ENCODE measurements at places on chromosomes 7 and 10. TPM values are rescaled to one million over a fixed set of nuclear protein-coding genes. Genes with fewer than 3 reads are reported as not detected.

GRCh38 chr10:102111276-102111675 is 8.9 kb downstream of the LDB1 start:
- H3K36me3 ChIP-seq: peaks cover 10% of the 10 kb centered on the region
- H3K4me1 ChIP-seq: peaks cover 33% of the 10 kb centered on the region
- H3K4me3 ChIP-seq: no peak overlapping the region
- H3K27me3 ChIP-seq: no peaks in the 10 kb centered on the region
- no peak for DNase-seq

DNA sequence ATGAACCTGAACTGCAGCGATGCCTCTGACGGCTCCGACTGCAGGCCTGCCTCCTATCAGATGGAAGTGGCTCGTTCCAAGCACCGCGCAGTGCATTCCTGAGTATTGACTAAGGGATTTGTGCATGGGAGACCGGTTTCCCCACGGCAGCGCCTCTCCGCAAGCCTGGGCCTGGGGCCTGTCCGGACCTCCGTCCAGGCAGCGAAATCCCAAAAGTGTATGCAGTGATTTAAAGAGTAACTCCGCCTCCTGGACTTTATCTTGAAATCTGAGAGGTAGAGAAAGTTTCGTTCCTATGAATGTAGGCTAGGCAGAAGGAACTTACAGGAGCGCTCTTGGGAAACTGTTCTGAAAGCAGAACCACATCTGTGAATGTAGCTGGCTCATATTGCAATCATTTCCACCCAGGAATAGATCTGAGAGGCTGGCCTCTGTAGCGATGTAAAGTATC is 106.2 kb upstream of the CELF2 start:
- no peak overlapping the region for H3K4me3 ChIP-seq
- no peaks in the 10 kb centered on the region for H3K4me1 ChIP-seq
- H3K36me3 ChIP-seq: no peaks in the 10 kb centered on the region
- H3K27ac ChIP-seq: no peak overlapping the region
- peak; percentile 46 for DNase-seq
- no peaks in the 10 kb centered on the region for H3K27me3 ChIP-seq

DNA sequence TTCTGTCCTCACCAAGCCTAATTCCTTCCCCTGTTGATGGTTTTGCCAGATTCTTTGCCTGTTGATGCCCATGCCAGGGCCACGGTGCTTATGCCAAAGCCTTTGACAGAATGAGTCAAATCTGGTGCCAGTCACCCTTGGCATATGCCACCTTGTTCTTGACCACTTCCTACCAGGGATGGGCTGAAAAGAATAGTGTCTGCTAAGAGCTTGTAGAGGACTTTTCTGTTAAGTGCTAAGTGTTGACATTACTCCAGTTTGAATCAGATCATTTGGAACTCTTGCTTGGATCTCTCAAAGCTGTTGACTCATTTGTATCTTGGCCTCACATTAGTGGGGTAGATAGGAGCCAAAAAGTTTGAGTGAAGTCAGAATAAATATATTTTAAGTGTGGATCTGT is 661.2 kb downstream of the AUTS2 start:
- no peak overlapping the region for H3K27ac ChIP-seq
- no peaks in the 10 kb centered on the region for H3K36me3 ChIP-seq
- DNase-seq: no peak
- no peak overlapping the region for H3K4me3 ChIP-seq
- H3K4me1 ChIP-seq: no peaks in the 10 kb centered on the region

DNA sequence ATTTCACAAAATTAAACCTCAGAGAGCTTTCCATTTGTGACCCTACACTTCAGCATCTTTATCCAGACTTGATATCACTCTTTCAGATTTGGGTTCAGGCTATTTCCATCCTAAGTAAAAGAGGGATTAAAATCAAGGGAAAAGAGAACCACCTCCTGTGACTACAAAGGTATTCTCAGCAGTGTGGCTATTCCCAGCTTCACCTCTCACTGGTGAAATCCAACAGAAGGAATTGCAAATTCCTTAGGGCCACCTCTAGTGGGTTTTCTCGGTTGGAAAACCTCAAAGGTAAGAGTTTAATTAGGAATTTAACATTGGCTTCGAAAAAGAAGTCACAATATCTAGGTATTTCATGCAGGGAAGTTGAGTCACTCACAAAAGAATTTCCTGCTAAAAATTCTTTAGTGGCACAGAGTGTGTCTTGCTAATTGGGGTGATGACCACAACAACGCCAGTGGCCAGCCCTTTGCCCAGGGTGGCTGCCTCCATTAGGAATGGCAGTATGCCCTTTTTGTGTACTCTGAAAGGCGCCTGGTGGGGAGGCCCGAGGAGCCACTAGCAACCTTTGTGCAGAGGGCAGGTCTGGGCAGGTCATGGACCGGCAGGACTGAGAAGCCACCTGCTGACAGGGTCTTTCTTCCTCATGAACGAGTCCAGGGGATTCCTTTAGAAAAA is 52.2 kb downstream of the SEM1 start:
- no peak for DNase-seq
- H3K4me3 ChIP-seq: no peak overlapping the region
- H3K27ac ChIP-seq: no peak overlapping the region
- H3K36me3 ChIP-seq: no peaks in the 10 kb centered on the region
- no peaks in the 10 kb centered on the region for H3K4me1 ChIP-seq

GRCh38 chr10:1561731-1562337 is 175.5 kb downstream of the ADARB2 start:
- H3K36me3 ChIP-seq: no peaks in the 10 kb centered on the region
- no peaks in the 10 kb centered on the region for H3K27me3 ChIP-seq
- H3K27ac ChIP-seq: no peak overlapping the region
- no peaks in the 10 kb centered on the region for H3K4me1 ChIP-seq
- no peak overlapping the region for H3K4me3 ChIP-seq
- no peak for DNase-seq

DNA sequence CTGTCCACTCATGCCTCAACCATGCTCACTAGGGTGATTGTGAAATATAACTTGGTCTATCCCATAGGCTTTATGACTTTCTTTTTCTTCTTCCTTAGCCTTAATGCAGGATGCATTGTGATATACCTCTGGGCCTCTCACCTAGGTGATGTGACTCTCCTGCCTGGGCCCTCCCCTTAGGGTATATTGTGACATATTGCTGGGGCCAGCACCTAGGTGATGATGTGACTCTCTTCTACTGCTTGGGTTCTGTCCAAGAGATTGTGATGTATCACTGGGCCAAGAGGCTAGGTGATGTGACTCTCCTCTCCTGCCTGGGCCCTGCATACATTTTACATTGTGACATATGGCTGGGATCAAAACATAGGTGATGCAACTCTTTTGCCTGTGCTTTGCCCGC is 14.7 kb upstream of the ZNF107 start:
- no peaks in the 10 kb centered on the region for H3K27me3 ChIP-seq
- no peaks in the 10 kb centered on the region for H3K4me1 ChIP-seq
- no peak for DNase-seq

DNA sequence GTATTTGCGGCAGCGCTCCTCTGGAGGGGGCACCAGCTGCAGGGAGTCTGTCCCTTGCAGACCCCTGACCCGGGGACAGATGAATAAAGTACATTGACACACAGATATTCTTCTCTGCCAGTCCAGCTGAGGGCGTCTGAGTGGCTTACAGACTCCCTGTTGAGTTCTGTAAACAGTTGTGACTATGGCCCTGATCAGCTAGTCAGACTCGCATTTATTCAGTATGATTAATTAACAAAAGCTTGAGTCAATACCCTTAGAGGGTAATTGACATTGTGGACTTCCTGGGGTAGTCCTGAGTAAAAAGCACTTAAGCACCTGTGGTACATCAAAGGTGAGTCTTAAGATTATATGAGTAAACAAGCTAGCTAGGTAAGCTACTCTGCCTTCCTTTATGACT is 21.0 kb downstream of the ANKRD30A start:
- H3K27ac ChIP-seq: no peak overlapping the region
- no peak for DNase-seq
- H3K4me3 ChIP-seq: no peak overlapping the region
- H3K27me3 ChIP-seq: no peaks in the 10 kb centered on the region
- H3K4me1 ChIP-seq: no peaks in the 10 kb centered on the region

DNA sequence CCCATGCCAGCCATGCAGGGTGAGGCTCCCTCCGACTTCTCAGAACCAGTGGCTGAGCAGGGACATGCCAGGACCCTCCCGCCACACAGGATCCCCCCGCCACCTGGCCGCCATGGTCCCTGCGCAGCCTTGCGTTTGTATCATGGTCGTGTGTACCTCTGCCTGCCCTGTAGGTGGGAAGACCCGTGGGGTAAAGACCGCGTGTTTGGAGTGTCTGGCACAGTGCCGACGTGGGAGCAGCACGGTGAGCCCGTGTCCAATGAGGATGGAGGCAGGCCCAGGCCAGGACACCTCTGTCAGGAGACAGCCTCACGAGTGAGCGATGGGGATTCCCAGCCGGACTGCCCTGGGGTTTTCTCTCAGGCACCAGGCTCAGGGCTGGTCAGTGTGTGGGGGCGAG is 31.9 kb downstream of the NKX6-2 start:
- no peak for DNase-seq
- no peak overlapping the region for H3K27ac ChIP-seq
- no peaks in the 10 kb centered on the region for H3K27me3 ChIP-seq
- no peak overlapping the region for H3K4me3 ChIP-seq

DNA sequence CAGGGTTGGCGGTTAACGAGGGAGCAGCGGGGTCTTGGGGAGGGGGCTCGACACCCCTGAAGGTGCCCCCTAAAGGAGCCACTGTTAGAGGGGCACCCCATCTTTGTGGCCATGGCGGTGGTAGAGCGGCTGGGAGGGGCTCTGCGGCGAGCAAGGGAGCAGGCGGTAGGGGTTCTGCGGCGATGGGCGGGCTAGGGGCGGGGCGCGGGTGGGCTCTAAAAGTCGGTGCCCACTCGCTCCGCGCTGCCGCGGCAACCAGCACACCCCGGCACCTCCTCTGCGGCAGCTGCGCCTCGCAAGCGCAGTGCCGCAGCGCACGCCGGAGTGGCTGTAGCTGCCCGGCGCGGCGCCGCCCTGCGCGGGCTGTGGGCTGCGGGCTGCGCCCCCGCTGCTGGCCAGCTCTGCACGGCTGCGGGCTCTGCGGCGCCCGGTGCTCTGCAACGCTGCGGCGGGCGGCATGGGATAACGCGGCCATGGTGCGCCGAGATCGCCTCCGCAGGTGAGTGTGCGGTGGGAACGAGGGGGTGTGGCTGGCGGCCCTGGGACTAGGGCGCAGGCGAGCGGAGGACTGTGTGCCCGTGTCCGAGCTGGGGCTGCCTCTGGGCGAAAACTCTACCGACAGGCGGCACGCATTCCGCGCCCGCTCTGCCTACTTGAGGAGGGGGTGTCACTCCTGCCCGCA is at the start of gene MEST:
Gene MEST (plus strand): TSS at position 245 of the 682 bp plus-strand sequence. CDS start 229 bp downstream, at position 474.
- peak; percentile 54 for DNase-seq
- H3K27me3 ChIP-seq: no peaks in the 10 kb centered on the region
- no peak within 1 kb of the TSS for H3K4me3 ChIP-seq
- H3K27ac ChIP-seq: peak within 1 kb of the TSS; percentile 5
- H3K36me3 ChIP-seq: peaks cover 1% of the 10 kb centered on the region
- H3K4me1 ChIP-seq: peaks cover 65% of the 10 kb centered on the region

DNA sequence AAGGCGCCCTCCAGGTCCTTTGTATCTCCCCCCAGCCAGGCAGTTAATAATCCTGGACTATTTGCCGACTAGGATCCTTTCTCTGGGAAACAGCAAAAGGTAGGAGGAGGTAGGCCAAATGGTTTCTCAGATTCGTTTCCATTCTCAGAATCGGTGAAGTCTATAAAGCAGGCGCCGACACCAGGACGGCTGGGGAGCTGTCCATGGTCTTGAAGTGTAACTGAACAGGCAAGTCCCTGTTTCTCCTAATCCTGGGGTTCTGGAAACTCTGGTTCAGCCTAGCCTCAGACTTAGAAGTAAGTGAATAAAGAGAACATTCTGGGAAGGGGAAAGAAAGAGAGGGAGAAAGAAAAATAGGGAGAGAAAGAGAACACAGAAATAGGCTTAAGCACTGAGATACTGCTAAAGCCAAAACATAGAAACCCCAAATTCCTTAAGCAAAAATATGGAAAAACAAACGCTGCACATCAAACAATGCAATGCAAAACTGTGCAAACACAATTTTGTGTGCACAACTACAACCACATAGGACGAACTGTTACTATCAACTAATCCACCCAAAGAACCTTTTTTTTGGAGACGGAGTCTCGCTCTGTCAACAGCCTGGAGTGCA is 11.1 kb upstream of the INA start:
- no peak overlapping the region for H3K4me3 ChIP-seq
- no peaks in the 10 kb centered on the region for H3K36me3 ChIP-seq
- no peaks in the 10 kb centered on the region for H3K4me1 ChIP-seq
- no peak overlapping the region for H3K27ac ChIP-seq
- H3K27me3 ChIP-seq: no peaks in the 10 kb centered on the region

GRCh38 chr7:96297876-96298275 is 24.0 kb downstream of the SLC25A13 start:
- no peaks in the 10 kb centered on the region for H3K36me3 ChIP-seq
- no peak overlapping the region for H3K27ac ChIP-seq
- H3K27me3 ChIP-seq: no peaks in the 10 kb centered on the region
- peaks cover 18% of the 10 kb centered on the region for H3K4me1 ChIP-seq
- H3K4me3 ChIP-seq: no peak overlapping the region
- DNase-seq: no peak

GRCh38 chr7:50262916-50263690 is 41.4 kb upstream of the IKZF1 start:
- no peaks in the 10 kb centered on the region for H3K36me3 ChIP-seq
- no peaks in the 10 kb centered on the region for H3K27me3 ChIP-seq
- no peak for DNase-seq
- no peaks in the 10 kb centered on the region for H3K4me1 ChIP-seq
- H3K4me3 ChIP-seq: no peak overlapping the region

- peaks cover 2% of the 10 kb centered on the region for H3K36me3 ChIP-seq
- no peak overlapping the region for H3K27ac ChIP-seq
- no peaks in the 10 kb centered on the region for H3K27me3 ChIP-seq
- peaks cover 15% of the 10 kb centered on the region for H3K4me1 ChIP-seq
- no peak for DNase-seq
Measured at GRCh38 chr7:5629941-5630340, 151.5 kb downstream of the RNF216 start.

GRCh38 chr10:30755441-30755953 is 125.9 kb upstream of the LYZL2 start:
- no peaks in the 10 kb centered on the region for H3K27me3 ChIP-seq
- H3K4me3 ChIP-seq: no peak overlapping the region
- no peak for DNase-seq
- H3K4me1 ChIP-seq: no peaks in the 10 kb centered on the region
- no peak overlapping the region for H3K27ac ChIP-seq

Gene ARID5B
- 17.1 TPM for total RNA-seq

Gene TRIL
- 1.3 TPM for total RNA-seq

Gene FANK1
- total RNA-seq: 1.0 TPM

Gene PRKAR2B
- 44.2 TPM for total RNA-seq

Gene RAB19
- 12.9 TPM for total RNA-seq

Gene HKDC1
- total RNA-seq: 6.7 TPM

Gene ADD3
- total RNA-seq: 37.9 TPM

Gene METTL27
- 3.3 TPM for total RNA-seq

Gene HOXA11
- total RNA-seq: not detected

Gene AGR2
- 20.0 TPM for total RNA-seq

Measured in body of pancreas (tissue), 4 donors.